CD4-positive, alpha-beta T cell treated with Interleukin-4 for 4 hours (primary cell): ENCODE measurements at places on chromosomes 2 and 18.

GRCh38 chr2:160205505-160205904 lies 5.4 kb upstream of the ITGB6 start:
- DNase-seq: no peak

- DNase-seq: no peak
These were observed 31.2 kb upstream of the C1GALT1C1L start for GRCh38 chr2:43707255-43708015.

DNA sequence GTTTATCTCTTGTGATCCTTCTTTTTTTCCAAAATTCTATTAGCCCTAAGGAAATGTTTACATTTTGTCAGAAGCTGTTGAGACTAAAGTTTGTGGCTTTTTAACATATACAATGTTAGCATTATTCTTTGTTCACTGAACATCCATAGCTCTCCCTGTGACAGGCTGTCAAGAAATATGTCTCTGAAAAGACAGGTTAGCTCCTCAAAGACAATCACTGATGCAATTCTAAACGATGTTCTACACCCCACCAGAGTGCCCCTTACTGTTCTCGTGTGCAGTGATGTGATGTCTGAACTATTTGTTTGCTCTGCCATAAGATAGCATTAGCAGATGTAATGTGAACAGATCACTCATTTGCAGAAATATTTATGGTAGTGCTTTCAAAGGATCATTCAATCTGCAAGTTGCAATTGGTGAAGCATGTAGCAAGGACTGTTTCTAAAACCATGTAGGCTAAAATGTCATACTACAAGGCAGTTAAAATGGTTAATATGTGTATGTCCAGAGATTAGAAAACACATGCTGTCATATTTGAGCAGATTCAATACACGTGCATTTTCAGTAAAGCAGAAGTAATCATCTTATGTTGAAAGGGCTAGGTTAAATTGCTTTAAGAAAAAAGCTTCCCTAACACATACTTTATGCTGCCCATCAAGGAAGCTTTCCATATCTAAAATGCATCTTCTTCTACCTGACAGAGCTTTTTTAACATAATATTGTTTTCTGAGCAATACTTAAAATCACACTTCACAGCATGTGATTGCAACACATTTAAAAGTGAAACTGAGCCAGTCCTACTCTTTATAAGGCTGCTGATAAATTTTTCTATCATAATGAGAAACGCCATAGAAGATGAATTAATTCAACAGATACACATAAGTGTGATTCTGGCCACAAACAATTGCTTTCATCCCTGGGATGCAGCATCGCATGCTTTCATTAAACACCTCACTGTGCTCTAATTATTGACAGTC lies 285.7 kb upstream of the UBE2E3 start:
- no peak for DNase-seq

DNA sequence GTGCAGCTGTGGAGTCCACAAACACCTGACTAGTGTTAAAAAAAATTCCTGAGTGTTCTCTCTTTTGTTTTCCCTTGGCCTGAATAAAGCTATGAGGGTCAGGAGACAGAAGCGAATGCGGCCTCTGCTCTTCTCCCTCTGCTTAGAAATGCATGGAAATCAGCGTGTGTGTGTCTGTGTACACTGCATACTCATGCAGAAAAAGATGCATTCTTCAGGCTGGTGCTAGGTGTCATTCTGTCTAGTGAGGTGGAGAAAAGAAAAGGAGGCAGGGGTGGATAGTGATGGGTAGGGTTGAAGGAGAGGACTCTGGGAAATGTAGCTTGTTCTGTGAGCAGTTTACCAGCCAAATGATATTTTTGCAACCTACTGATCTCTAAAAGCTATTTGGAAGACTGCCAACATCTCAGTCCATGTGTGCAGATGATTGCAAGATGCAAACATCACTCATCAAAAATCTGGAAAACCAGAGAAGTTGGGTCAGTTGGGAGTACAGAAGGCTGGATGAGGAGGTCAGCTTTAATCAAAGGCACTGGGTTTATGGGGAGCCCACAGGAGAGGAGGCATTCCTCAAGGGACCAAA lies 177.7 kb downstream of the INSIG2 start:
- no peak for DNase-seq

- DNase-seq: no peak
These were observed 144.1 kb downstream of the NCOA1 start for GRCh38 chr2:24635181-24635580.

DNA sequence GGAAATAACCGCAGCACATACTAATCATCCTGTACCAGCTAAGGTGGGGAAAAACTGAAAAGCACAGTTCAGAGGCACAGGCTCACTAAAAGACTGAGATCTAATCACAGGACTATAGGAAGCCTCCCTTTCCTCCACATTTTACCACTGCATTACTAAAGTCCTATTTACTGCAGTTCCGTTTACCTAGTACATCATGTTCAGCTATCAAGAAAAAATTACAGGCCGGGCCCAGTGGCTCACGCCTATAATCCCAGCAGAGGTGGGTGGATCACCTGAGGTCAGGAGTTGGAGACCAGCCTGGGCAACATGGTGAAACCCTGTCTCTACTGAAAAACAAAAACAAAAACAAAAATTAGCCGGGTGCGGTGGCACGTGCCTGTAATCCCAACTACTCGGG lies 11.0 kb upstream of the NBEAL1 start:
- DNase-seq: no peak

- DNase-seq: no peak
These were observed 85.2 kb downstream of the GALR1 start for GRCh38 chr18:77334876-77335275.
